ENCODE measurements at places on chromosomes 12 and 14.

- DNase-seq = no peak
Measured at GRCh38 chr14:105436891-105437722, 17.5 kb downstream of the MTA1 start.

GRCh38 chr12:41142376-41142775, 45.7 kb upstream of the PDZRN4 start:
- no peak for DNase-seq

DNA sequence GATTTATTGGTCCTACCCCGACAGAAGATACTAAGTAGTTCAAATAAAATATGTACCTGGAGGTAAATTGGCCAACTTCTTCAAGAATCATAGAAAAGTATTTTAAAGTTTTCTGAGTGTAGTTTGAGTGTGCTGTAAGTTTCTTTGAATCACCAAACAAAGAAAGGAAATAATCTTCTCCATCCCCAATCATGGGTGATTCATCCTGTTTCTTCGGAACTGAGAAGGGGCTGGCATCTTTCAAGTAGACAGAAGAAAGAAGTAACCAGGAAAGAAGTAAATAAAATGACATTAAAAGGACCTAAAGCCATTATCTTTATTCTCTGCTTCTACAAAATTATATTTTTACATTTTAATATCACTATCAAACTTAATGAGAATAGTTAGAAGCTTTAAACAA, 6.8 kb downstream of the LMNTD1 start:
- DNase-seq = no peak

- no peak for DNase-seq
Measured at GRCh38 chr12:117026343-117026742, 72.9 kb downstream of the TESC start.

- peak; percentile 42 for DNase-seq
Measured at GRCh38 chr14:65949711-65950516, 536.3 kb upstream of the CCDC196 start.

- DNase-seq = no peak
Measured at GRCh38 chr14:102472791-102473150, 36.8 kb downstream of the ANKRD9 start.

- no peak for DNase-seq
Measured at GRCh38 chr12:71430756-71431155, 8.8 kb upstream of the LGR5 start.

- no peak for DNase-seq
Measured at GRCh38 chr14:65377576-65377975, 35.0 kb upstream of the FUT8 start.

DNA sequence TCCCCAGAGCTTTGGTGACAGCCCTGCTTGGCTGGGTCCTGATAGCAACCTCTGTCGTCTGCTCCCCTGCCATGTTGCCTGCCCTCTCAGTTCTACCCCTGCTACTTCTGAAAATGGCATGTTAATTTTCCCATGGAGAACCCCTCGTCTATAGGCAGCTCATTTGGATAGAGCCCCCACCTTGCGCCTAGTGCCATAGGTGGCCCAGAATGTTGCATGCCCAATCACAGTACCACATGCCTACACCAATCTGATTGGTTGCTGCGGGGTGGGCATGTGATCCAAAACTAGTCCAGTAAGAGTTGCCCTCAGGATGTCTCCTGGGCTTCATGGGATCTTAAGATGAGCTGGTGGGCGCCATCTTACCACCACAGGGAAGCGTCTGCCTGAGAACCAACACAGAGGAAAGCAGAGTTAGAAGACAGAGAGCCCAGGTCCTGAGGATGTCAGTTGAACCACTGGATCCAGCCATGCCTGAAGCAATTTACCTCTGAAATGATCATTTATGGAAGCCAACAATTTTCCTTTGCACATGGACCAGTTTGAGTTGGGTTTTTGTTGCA, 85.7 kb downstream of the PAPOLA start:
- no peak for DNase-seq

GRCh38 chr12:104662908-104663307, 206.2 kb downstream of the CHST11 start:
- no peak for DNase-seq

DNA sequence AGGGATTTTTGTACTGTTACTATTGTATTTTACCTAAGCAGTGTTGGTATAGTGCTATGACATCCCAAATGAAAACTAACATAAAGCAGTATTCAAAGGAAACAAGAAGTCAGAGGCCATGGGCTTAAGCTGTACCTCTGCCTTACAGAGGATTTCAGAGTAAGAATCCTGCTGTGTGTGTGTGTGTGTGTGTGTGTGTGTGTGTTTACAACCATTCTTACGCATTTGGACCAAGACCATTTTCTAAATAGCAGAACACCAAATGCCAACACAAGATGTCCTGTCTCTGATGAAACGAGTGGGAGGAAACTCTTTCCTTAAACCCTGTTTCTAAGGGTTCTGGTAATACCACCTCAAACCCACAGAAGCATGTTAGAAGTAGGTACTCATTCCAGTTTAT, 64.4 kb downstream of the PPP1R36 start:
- DNase-seq = no peak

DNA sequence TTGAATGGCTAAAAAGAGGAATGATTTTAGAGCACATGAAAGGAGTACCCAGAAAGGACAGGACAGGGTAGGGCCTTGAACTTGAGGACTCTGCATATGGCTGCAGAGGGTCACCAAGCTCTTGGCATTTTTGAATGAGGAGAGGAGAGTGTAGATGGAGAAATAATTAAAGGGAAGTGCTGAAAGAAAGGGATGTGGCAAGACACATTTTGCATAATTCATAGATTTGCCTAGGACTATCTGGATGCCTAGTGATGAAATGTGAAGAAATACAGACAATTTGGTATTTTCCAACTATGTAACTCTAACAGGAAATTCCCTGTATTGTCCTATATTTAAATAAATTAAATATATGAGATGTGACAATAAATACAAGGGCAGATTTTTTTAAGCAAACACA, 27.5 kb upstream of the MDM1 start:
- DNase-seq = no peak

DNA sequence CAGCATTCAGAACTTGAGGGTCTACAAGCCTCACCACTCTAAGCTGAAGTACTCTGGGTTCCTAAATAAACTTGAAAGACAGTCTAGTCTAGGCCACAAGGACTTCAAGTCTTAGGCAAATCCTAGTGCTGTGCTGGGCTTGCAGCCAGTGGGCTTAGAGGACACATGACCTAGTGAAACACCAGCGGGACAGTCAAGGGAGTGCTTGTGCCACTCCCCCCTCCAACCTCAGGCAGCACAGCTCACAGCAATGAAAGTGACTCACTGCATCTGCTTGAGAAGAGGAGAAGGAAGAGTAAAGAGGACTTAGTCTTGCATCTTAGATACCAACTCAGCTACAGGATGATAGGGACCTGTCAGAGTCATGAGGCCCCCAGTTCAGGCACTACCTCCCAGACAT, 438.1 kb downstream of the IPO8 start:
- no peak for DNase-seq

DNA sequence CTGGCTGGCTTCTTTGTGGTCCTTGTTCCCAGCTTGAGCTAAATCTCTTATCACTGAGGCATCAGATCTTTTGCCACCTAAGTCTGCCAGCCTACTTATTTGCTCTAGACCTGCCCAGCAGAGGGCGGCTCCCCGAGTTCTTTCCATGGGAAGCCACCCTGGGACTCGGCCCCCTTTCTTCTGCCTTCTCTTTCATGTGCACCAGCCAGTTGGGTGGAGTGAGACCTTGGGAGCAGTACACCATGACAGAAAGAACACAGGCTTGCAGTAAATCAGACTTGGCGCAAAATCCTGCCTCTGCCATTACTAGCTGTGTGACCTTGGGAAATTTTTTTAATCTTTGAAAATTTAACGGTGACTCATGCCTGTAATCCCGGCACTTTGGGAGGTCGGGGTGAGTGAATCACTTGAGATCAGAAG, 7.4 kb downstream of the SMAGP start:
- DNase-seq = no peak

DNA sequence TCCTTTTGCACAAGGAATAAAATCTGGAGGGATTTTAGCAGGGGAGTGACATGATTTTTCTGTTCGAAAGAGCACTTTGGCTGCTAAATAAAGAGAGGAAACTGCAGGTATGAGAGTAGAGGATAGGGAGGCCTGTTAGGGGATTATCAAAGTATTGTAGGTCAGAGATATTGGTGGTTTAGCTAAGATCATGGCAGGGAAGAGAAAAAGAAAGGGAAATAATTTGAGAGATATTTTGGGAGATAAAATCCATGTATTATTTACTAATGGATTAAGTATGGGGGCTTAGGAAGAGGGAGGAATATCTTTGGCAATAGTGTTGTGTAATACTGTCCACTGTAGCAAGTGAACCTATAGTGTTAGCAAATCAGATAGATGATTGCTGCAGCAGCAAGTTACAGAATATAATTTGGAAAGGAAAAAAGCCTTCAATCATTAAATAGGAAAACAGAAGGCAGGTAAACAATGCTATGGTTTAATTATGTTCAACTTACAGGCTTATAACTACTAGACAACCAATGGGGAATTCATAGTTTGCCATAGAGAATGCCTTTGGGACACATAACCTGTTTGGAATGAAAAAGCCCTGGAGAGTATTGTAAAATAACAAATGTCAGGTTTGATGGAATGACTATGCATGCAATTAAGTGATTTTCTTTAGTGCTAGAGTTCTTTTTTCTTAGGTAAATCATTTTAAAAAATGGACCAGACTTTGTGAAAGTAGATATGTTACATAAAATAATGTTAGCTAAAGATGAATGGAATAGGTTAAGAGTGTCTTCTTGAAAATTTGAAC, 50.5 kb downstream of the ADIPOR2 start:
- DNase-seq = no peak

DNA sequence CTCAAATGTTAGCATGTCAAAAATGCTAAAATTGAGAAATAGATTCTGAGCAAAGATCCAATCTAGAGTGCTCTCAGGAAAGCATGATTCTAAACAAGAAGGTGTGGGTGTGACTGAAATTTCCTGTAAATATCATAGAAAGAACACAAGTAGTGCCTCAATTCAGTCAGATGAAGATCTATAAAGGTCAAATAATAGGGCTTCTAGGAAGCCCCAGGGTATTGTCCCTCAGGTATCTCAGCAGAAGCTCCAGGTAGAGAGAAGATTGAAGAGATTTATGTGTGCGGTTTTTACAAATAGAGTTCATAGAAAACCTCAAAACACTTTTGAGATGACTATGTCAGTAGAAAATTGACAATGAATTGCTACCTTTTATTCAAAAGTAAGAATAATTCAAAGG, 13.0 kb downstream of the KLRD1 start:
- DNase-seq = peak; percentile 30

DNA sequence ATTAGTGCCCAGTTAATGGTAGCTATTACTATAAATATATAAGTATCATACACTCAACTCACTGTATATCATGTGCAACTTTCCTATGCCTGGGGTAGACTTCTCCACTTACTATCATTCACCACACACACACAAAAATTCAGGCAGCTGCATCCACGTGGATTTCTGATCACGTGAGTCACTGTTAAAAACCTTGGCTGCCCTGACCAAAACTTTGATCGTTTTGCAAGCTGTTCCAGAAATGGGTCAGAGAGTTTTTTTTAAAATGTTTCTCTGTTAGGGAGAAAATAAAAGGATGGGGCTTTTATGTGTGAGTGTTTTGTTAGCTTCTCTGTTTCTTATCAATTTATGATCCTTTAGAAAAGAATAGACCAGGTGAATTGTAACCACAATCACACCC, 198.2 kb upstream of the CNOT2 start:
- no peak for DNase-seq

DNA sequence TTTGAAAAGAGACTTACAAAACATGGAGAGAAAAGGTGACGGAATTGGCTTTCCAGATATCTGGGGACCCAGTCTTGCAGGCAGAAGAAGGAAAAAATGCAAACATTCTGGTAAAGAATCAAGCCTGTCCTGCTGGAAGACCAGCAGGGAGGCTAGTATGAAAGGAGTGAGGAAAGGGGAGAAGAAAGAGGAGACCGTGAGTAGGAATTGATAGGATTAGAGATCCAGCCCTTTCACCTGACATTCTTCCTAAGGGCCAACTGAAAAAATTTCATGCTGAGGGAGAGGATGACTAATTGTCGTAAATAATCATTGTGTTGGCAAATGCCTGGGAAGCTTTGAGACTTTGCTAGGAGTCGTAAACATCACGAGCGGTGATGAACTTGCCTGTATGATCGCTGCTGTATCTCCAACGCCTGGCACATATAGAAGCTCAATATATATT, 12.1 kb downstream of the BHLHE41 start:
- DNase-seq = no peak

GRCh38 chr12:105590571-105590970, 260.1 kb downstream of the C12orf75 start:
- no peak for DNase-seq

DNA sequence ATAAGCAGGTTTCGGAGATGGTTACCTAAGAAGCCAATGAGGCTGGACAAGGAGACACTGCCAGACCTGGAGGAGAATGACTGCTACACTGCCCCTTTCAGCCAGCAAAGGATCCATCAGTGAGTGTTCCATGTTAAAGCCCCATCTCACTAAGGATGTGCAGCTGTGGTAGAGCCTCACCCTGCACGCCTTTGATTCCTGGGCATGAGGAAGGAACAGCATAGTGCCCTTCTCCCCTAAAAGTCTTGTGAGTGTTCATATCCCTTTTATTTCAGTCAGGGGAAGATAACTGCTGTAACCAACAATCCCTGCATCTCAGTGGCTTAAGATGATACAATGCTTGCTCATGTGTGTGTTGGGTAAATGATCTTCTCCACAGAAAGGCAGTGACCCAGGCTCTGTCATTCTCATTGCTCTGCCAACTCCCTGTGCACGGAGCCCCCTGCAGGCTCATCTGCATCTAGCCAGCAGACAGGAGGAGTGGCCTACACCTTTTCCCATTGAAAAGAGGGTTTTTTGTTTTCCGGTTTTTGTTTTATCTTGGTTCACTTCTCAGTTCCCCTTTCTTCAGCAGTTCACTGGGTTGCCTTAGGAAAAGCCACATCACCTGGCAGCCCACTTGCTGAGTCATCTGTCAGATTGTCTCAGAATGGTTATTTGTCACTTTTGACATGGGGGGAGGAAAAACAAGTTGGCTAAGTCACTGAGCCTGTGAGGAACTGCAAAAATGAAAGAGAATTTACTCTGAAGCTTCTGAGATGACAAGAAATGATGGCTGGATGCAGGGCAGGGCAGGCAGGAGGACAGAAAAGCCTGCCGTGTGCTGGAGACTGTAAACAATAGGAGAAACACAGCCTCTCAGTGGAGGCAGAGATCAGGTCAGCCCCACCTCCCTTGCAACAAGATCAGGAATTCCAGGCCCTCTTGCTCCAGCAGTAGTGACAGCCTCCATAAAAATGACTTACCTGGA, 193.3 kb downstream of the ANO4 start:
- peak; percentile 4 for DNase-seq

DNA sequence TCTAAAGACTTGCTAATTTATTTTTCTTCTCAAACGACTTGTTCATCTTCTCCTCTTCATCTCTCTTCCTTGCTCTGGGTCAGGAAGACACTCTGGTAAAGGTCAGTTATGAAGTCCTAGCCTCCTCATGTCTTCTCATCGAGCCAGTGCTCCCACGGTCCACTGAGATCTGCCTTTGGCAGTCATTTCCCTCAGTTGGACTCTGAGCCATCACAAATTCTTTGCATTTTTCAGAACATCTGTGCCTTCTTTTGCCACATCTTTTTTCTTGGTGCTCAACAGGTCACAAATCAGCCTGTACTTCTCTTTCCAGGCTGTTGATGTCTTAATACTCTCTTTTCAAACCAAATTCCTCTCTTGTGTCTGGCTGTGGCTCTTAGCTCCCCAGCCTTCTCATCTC, 49.7 kb downstream of the IGF1 start:
- DNase-seq = no peak

All from T-helper 2 cell treated with Interferon-gamma antibody and Interleukin-4, amounts not matched to agents 5 μg/mL and 100 μg/mL, for 36 hours (primary cell).